ENCODE measurements at places on chromosomes 1 and 21.

- DNase-seq: no peak
These were observed 73.4 kb upstream of the SERTAD4 start for GRCh38 chr1:210159211-210159610.

DNA sequence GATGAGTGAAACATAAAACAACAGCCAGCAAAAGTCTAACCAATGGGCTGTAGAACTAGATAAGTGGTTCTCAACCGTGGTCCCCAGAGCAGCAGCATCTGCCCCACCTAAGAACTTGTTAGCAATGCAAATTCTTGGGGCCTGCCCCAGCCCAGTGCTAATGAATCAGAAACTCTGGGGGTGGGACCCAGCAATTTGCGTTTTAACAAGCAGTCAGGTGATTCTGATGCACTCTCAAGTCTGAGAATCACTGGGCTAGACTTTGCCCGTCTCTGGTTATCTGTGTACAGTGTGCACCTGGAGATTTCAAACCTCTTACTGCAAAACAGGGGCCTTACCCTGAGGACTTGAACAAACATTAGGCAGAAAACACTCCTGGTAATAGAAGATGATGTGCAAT, 66.5 kb downstream of the PLXNA2 start:
- peak; percentile 55 for DNase-seq

- DNase-seq: no peak
These were observed 185.2 kb downstream of the RASAL2 start for GRCh38 chr1:178278916-178279686.

- no peak for DNase-seq
These were observed 40.1 kb upstream of the GPR52 start for GRCh38 chr1:174407665-174408064.

- DNase-seq: no peak
These were observed 1.2 kb downstream of the NEXN start for GRCh38 chr1:77889671-77890070.

DNA sequence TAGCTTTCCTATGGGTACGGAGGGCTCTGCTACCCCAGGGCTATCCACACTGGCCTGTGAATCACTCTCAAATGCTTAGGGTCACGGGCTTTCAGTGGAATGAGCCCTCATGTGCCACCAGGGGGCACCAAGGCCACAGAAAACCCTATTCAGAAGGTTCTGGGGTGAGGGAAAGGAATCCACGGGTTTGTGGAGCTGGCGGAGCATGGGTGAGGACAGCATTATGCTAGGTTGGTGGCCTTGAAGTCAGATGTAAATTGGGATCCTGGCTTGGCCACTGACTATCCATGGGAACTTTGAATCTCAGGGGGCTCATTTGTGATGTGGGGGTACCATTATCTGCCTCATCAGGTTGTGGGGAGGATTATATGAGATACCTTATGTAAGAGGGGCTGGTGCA, 5.1 kb upstream of the LAMTOR5 start:
- DNase-seq: peak; percentile 63

- DNase-seq: no peak
These were observed 586.3 kb downstream of the PLA2G4A start for GRCh38 chr1:187415065-187415464.

- DNase-seq: no peak
These were observed 51.2 kb downstream of the TPR start for GRCh38 chr1:186323865-186324264.

DNA sequence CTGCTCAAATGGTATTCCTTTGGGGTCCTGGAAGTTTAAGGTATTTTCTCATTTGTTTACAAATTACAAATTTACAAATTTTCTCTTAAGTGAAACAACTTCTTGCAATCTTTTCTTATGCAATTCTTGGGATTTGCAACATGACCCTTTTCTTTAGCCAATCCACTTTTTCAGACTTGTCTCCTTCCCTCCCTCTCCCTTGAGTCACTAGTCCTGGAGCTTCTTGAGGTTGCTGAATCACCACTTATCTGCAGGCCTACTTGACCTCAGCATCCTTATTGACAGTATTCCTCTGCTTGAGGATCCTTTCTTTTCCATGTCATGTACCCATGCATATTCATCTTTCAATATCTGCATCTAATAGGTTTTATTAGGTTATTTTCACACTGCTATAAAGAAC, 302.8 kb upstream of the ADAMTS5 start:
- DNase-seq: no peak

- no peak for DNase-seq
These were observed 18.4 kb upstream of the FRRS1 start for GRCh38 chr1:99784809-99785255.
